ENCODE measurements at places on chromosomes 2 and 18. TPM values are rescaled to one million over a fixed set of nuclear protein-coding genes. Genes with fewer than 3 reads are reported as not detected.

The AP1S3 gene
- total RNA-seq, result 12.1 TPM

The SLC4A1AP gene
- 26.5 TPM for total RNA-seq

The CHRNA1 gene
- not detected for total RNA-seq

- DNase-seq, result no peak
- peaks cover 14% of the 10 kb centered on the region for H3K27me3 ChIP-seq
- no peak overlapping the region for H3K27ac ChIP-seq
- peaks cover 5% of the 10 kb centered on the region for H3K4me1 ChIP-seq
Observed at GRCh38 chr2:688504-689076, 11.4 kb upstream of the TMEM18 start.

- H3K4me3 ChIP-seq, result no peak overlapping the region
- no peak overlapping the region for H3K27ac ChIP-seq
Observed at GRCh38 chr2:106178716-106179115, 15.4 kb downstream of the UXS1 start.

The TRAPPC12 gene
- 61.4 TPM for total RNA-seq

The RAD51AP2 gene
- total RNA-seq, result not detected

DNA sequence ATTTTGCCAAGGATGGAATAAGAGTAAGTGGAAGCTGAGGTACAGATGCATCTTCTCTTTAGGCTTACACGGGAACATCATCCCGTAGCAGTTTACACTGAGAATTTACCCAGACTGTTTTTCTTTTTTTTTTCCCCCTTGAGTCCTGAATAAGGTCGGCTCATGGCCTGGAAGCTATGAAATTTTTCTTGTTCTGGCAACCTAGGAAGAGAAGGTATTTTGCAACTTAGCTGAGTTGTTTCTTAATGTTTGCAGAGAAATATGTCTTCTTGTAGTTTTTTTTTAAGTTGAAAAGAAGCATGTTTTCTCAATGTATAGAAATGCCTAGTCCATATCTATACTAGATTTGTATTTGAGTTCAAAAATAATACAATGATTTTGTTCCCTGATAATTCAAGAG lies 712.5 kb downstream of the TDRD15 start:
- no peak overlapping the region for H3K4me3 ChIP-seq
- no peaks in the 10 kb centered on the region for H3K27me3 ChIP-seq
- no peaks in the 10 kb centered on the region for H3K4me1 ChIP-seq
- H3K36me3 ChIP-seq, result no peaks in the 10 kb centered on the region

DNA sequence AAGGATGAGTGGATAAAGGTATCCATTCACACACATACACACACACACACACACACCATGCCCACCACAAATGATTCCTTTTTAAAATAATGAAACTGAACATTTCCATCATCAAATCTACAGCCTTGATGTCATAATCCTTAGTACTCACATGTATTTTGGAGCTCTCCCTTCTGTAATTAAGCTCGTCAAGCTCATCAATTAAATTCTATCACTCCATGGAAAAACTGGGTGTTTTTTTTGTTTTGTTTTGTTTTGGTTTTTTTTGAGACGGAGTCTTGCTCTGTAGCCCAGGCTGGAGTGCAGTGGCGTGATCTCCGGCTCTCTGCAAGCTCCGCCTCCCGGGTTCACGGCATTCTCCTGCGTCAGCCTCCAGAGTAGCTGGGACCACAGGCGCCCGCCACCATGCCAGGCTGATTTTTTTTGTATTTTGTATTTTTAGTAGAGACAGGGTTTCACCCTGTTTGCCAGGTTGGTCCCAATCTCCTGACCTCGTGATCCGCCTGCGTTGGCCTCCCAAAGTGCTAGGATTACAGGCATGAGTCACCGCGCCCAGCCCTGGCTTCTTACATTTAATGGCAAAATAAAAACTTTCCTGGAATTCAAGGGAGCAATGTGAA lies 78.6 kb upstream of the RGPD4 start:
- DNase-seq, result no peak
- H3K27ac ChIP-seq, result no peak overlapping the region
- H3K27me3 ChIP-seq, result no peaks in the 10 kb centered on the region
- H3K36me3 ChIP-seq, result no peaks in the 10 kb centered on the region
- H3K4me1 ChIP-seq, result no peaks in the 10 kb centered on the region
- no peak overlapping the region for H3K4me3 ChIP-seq

DNA sequence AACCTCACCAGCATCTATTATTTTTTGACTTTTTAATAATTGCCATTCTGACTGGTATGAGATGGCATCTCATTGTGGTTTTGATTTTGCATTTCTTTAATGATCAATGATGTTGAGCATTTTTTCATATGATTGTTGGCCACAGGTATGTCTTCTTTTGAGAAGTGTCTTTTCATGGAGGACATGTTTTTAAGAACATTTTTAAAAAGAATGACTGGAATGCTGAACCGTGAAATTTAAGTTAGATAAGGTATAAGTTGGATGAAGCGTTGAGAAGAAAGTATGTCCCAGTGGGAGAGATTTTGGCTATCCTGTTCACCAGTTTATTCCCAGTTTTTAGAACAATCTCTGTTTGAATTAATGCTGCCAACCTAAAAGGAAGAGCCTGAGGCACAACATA lies 365.9 kb downstream of the CELF4 start:
- peaks cover 44% of the 10 kb centered on the region for H3K36me3 ChIP-seq
- no peaks in the 10 kb centered on the region for H3K27me3 ChIP-seq
- DNase-seq, result no peak
- no peaks in the 10 kb centered on the region for H3K4me1 ChIP-seq
- H3K27ac ChIP-seq, result no peak overlapping the region

DNA sequence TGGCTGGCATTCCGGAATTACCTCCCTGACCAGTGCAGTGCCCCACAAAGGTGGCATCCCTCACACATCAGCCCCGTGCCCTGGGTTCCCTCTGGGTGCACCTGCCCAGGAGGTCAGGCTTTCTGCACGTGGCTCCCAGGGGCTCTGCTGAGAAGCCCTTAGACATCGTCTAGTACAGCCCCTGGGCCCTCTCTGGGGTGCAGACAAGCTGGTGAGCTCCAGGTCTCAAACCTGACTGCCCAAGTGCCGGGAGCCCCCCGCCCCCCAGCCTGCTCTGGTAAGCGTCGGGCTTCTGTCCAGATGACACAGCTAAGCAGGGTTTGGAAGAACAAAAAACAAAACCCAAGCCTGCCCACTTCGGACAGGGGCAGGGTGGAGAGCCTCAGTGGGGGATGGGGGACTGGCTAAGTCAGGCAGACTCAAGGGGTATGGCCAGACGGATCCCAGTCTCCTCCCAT lies 20.2 kb downstream of the TWIST2 start:
- no peaks in the 10 kb centered on the region for H3K36me3 ChIP-seq
- DNase-seq, result peak; percentile 6
- peaks cover 3% of the 10 kb centered on the region for H3K4me1 ChIP-seq
- peaks cover 5% of the 10 kb centered on the region for H3K27me3 ChIP-seq

- no peak overlapping the region for H3K27ac ChIP-seq
- peaks cover 10% of the 10 kb centered on the region for H3K27me3 ChIP-seq
- H3K4me3 ChIP-seq, result no peak overlapping the region
- DNase-seq, result no peak
- no peaks in the 10 kb centered on the region for H3K36me3 ChIP-seq
Observed at GRCh38 chr2:130845505-130846085, 8.9 kb downstream of the ARHGEF4 start.

The SYT4 gene
- total RNA-seq, result not detected

DNA sequence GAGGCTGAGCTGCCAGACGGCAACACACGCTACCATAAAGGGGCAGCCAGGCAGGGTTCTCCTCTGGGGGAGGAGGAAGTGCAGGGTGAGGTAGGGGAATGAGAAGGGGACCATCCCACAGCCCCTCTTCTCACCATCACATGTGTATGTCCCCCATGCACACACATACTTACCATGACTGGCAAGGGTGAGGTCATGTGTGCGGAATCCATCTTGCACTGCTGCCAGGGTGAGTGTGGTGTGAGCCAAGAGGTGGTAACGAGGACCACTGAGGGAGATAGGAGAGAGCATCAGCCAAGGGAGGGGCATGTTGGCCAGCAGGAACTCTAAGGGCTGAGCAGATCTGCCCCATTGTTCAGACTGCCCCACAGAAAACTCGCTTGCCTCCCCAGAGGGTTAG lies 7.1 kb downstream of the WDR54 start:
- no peak overlapping the region for H3K27ac ChIP-seq
- H3K4me3 ChIP-seq, result no peak overlapping the region
- no peaks in the 10 kb centered on the region for H3K27me3 ChIP-seq
- H3K4me1 ChIP-seq, result no peaks in the 10 kb centered on the region
- peaks cover 14% of the 10 kb centered on the region for H3K36me3 ChIP-seq
- no peak for DNase-seq

DNA sequence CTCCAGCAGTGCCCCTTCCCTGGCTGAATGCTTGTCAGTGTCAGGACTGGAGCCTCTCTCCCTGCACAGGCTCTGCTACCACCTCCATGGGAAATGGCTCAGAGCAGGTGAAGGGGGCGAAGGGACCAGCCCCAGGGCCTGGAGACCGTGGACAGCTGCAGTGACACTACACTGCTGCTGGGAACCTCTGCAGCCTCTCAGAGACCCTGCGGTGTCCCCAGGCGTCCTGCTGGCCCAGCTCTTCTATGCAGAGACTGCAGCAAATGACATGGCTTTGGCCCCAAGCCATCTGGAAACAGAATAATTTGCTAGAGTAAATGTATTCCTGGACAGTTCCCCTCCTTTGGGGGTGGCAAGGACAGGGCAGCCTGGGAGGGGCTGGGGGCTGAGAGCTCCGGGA lies 53.2 kb downstream of the CIB4 start:
- peaks cover 14% of the 10 kb centered on the region for H3K27me3 ChIP-seq
- DNase-seq, result peak; percentile 5
- peaks cover 2% of the 10 kb centered on the region for H3K4me1 ChIP-seq
- no peak overlapping the region for H3K27ac ChIP-seq
- H3K36me3 ChIP-seq, result no peaks in the 10 kb centered on the region
- H3K4me3 ChIP-seq, result no peak overlapping the region

DNA sequence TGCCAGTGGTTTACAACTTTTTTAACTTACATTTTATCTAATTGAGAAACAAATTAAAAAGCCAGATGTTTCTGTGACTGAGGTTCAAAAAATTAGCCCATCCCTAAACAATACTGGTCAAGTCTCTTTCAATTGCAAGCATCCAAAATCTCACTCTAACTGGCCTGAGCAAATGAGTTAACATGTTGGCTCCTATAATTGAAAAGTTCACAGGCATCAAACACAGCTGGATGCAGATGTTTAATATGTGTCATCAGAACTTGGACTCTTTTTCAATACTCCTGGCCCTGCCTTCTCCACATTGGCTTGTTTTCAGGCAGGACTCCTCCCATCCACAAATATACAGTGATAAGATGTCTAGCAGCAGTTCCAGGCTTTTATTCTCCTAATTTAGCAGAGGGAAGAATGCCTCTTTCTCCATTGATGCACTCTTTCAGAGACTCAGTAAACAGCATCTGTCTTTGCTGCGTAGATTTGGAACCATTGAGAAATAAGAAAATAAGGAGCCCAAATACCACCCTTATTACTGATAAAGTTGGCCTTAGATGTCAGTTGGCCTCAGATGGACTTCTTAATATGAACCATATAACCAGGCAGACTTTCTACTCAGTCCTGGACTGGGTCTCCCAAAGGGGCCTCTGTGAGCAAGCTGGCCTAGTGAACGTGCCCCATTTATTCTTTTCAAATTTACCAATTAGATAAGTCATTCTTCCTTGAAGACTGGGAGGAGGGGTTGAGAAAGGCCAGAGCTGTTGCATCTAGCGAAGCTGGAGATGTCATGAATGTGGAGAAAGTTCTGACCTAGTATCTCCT lies 30.4 kb upstream of the FN1 start:
- H3K4me1 ChIP-seq, result no peaks in the 10 kb centered on the region
- no peaks in the 10 kb centered on the region for H3K27me3 ChIP-seq
- no peak overlapping the region for H3K4me3 ChIP-seq
- H3K36me3 ChIP-seq, result no peaks in the 10 kb centered on the region
- no peak overlapping the region for H3K27ac ChIP-seq

The ANKRD29 gene
- not detected for total RNA-seq

The SERPINB13 gene
- not detected for total RNA-seq

- peaks cover 6% of the 10 kb centered on the region for H3K4me1 ChIP-seq
- no peak overlapping the region for H3K4me3 ChIP-seq
- H3K36me3 ChIP-seq, result no peaks in the 10 kb centered on the region
- no peak for DNase-seq
Observed at GRCh38 chr2:202610380-202610779, 24.4 kb upstream of the FAM117B start.

DNA sequence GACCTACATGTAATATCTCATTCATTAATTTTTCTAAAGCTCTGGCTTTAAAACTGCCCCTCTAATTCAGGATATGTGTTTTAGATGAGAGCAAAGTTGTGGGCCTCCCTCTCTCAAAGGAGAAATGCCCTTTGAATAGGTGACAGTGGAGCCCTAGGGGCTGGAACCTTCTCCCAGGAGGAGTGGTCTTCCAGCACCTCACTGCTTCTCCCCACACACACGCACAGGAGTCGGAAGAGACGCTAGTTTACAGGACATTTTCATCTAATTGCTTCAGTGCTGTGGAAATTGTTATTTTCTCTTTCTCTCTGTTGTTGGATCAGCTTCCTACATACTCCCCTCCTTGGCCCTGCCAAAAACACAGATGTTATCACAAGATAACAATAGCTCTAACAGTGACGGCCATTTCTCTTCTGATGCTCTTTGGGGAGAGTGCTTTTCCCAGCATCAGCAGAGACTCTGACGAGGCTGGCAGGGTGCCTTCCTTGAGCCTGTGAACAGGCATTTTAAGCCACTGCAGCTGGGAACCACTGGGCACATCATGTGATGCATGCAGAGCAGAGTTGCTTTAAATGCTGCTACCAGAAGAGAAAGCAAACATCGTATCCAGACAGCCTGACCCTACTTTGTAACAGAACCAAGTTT lies 209.4 kb upstream of the SP5 start:
- peaks cover 14% of the 10 kb centered on the region for H3K4me1 ChIP-seq
- H3K36me3 ChIP-seq, result no peaks in the 10 kb centered on the region
- H3K4me3 ChIP-seq, result no peak overlapping the region
- H3K27ac ChIP-seq, result no peak overlapping the region
- no peaks in the 10 kb centered on the region for H3K27me3 ChIP-seq

GRCh38 chr18:72181241-72181764 lies 362.8 kb downstream of the CBLN2 start:
- no peaks in the 10 kb centered on the region for H3K36me3 ChIP-seq
- no peaks in the 10 kb centered on the region for H3K27me3 ChIP-seq
- no peaks in the 10 kb centered on the region for H3K4me1 ChIP-seq

All from activated CD4-positive, alpha-beta memory T cell treated with anti-CD3 and anti-CD28 coated beads for 36 hours (primary cell).